Fibroblast of skin of back (primary cell): ENCODE measurements at places on chromosomes 6 and 20.

GRCh38 chr20:46970937-46971630 is 76.4 kb downstream of the EYA2 start:
- DNase-seq, result peak; percentile 90

DNA sequence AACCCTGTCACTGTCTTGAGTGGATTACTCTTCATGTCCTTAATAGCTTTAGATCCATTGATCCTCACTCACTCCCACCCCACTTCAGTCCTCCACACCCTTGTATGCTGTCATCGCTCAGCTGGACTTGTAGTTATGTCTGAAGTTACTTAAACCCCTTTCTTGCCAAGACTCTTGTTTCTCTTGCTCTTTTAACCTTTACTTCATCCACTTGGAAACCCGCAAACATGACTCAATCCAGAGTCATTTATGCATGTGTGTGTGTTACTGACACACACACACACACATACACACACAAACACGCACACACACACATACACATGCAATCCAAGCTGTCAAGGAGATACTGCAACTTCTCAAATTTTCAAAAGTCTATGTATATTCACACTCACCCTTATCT is 341.8 kb downstream of the SYNE1 start:
- DNase-seq, result peak; percentile 35

DNA sequence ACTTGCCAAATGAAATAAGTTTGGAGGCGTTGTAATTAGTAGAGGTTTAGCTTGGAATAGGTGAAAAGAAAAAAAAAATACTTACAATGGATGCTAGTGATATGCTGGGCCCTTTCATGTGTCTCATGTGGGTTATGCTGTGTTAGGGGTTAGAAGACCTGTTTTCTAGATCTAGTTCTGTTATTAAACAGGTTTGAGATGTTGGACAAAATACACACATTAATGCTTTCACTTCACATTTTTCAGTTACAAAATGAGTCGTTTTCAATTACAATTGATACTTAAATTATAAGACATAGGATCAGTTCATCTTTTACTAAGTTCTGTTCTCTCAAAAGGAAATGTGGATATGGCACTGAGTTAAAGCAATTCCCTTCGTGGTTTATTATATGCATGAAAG is 509.8 kb downstream of the EPM2A start:
- no peak for DNase-seq

- DNase-seq, result no peak
Observed at GRCh38 chr6:170129691-170130171, 161.1 kb downstream of the DLL1 start.

DNA sequence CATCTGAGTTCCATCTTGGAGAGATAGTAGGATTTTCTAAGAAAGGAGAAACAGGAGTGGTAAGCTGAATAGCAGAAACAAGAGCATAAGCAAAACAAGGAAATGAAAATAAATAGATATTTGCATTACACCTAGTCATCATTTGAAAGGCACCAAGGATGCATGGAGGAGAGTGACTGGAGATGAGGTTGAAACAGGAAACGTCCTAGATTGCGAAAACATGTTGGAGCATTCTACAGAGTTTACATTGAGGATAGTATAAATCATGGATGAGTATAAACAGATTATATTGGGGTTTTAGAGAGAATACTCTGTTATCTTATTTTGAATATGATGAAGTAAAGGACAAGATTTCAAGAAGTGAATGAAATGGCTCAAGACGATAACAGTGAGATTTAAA is 507.3 kb downstream of the EYS start:
- no peak for DNase-seq

- peak; percentile 51 for DNase-seq
Observed at GRCh38 chr20:57600320-57601210, 19.7 kb downstream of the ZBP1 start.

GRCh38 chr6:152309648-152310047 is 327.5 kb downstream of the SYNE1 start:
- DNase-seq, result no peak

DNA sequence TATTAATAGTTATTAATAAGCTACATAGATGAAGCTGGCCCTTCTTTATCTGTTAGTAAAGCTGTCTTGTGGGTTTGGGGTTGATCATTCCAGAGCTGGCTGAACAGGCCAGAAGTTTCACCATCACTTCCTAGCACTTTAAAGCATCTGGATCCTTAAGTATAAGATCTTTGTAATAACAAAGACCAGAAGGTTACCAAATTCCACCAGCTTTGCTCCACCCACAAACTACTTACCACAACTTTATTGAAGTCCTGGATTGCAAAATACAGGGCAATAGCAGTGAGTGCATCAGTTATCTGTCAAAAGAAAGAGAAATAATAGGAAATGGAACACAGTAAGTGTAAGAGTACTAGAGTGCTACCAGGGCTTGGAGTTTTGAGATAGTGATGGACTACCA is 33.0 kb downstream of the PIGU start:
- DNase-seq, result no peak

DNA sequence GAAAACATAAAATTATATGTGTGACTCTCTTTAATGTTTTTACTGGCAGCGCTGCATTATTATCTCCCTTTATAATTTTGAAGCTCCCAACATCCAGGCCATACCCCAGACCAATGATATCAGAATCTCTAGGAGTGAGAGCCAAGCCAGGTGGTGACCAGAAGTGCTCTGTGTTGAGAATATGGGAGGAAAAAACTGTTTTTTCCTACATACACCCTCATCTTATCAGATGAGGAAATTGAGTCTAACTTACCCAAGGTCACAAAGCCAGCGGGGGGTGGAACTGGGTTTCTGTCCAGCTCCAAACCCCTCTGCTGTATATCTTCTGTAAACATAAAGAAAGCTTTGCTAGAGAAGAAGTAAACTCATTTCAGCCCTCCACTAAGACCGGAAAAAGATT is 42.5 kb downstream of the LY86 start:
- no peak for DNase-seq

GRCh38 chr6:55853008-55854001 is 22.1 kb downstream of the BMP5 start:
- DNase-seq, result no peak

DNA sequence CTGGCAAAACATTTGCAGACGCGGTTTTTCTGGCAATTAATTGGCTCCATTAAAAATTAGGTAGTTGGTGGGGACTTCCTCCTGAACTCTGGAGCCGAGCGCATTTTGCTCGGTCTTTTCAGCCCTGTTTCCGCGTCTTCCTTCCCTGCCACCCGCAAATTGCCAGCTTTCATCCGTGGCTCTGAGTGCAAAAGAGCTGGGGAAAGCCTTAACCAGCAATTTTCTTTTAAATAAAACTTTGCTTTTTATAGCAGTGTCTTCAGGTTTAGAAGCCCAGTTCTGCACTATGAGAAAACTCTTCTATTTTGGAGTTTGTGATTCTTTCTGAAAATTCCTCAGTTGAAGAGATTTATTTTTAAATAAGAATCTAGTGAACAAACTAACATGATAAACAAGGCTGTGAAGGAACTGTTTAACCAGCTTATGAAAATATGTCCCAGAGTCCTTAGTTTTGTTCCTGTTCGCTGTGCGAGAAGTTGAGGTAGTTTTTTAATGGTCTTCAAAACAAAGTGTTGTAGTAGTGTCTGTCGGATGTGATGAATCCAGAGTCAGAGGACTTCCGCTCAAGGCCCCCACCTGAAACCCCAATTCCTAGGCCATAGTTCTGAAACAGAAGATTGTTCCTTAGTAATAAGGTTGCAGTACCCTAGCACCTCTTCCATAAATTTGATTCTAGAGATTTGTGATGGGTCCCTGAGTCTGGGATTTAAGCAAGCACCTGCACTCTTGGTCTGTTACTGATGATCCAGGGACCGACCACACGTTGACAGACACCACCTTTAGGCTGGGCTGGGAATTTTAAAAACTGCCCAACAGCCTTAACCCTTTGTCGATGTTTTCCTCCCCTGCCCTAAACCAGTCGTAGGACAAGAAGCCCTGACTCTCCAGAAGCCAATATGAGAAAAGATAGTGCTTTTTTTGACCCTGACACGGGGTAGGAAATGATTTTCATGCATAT is 950 bp downstream of the KCTD20 start:
- no peak for DNase-seq

DNA sequence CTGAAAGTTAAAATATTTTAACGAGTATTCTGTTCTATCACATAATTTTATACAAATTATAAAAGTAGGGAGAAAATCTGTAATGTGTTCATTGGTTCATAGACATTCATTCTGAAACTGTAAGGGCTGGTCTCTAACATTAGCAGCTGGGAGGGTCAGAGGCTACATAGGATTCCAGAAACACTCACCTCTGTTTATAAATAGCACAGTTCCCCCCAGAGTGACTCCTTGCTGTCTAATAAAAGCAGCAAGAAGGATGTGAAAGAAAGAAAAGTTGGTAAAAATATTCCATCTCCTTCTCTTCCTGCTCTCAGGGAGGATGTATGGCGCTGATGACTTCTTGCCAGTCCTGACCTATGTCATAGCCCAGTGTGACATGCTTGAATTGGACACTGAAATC is 25.3 kb upstream of the NAA20 start:
- DNase-seq, result no peak

- DNase-seq, result no peak
Observed at GRCh38 chr6:7119272-7119801, 11.6 kb downstream of the RREB1 start.

DNA sequence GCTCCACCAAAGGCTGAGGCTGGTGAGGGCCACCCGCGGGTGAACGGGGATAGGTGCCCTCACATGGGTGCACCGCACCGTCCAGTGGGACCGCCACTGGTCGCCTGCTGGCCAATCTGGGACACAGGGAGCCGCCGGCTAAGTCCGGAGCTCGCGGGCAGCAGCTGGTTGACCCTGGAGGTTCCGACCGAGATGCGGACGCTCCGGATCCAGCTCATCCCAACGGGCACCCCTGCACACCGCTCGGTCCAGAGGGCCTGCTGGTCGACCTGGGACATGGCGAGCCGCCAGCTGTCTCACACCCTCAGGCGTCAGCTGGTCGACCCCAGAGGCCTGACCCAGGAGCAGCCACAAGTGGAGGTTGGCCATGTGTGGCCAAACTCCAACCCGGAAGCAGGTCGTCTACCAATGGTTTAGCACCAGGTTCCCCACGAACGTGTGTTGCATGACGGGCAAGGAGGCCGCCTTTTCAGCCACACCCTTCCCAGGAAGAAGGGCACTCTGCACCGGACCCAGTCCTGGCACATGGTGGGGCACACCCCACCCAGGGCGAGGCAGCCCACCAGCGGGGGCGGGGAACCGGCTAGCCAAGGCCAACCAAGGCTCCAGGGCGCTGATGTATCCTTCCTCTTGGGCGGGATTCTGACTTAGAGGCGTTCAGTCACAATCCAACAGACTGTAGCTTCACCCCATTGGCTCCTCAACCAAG is 746.0 kb upstream of the DEFB115 start:
- no peak for DNase-seq

DNA sequence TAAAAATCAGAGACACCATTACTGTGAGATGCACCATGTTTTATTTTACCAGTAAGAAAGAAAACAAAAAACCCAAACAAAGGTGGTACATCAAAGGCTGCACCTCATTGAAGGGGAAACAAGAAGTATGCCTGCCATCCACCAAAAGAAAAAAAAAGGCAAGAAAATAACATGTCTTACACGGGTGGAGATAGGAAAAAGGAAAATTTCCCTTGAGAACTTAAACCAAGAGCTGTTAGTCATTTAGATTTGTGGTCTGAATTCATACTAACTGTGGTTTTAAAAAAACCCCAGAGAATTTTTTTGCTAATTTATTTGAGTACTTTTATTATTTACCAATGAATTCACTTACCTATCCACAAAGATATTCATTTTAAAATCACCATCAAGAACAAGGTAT is 144.0 kb downstream of the LRRC1 start:
- peak; percentile 43 for DNase-seq

GRCh38 chr6:169880516-169880915 is 129.1 kb downstream of the ERMARD start:
- DNase-seq, result no peak

- DNase-seq, result no peak
Observed at GRCh38 chr20:17685168-17685567, 3.1 kb upstream of the RRBP1 start.

DNA sequence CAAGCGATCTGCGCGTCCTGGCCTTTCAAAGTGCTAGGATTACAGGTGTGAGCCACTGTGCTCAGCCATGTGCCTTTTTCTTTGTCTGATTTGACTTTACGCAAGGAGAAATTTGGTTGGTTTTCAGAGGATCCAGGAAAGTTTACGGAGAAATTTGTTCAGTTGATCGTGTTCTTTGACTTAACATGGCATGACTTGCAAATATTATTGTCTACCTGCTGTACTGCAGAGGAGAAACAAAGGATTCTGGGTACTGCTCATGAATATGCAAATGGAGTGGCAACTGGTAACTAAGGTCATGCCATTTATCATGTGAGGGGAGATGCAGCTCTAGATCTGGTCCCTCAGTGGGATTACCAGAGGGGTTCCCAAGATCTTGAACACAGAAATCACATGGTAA is 68.8 kb upstream of the CHD6 start:
- DNase-seq, result no peak

- DNase-seq, result no peak
Observed at GRCh38 chr20:1883986-1884385, 11.2 kb upstream of the SIRPA start.

DNA sequence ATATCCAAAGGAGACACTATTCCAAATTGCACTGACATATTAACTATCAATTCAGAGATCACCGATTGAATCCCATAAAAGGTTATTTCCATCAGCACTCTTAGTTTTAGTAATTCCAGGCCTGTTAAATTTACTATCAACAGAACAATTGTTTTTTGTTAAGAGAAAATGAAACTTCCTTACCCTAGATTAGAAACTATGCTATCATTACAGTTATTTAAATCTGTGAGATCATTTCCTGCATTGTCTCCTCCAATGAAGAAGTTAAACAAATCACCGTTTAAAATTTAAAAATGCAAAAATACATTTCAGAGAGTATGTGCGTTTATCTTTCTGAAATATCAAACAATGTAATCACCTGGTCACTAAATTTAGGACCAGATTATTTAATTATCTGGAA is 57.5 kb downstream of the HIVEP2 start:
- no peak for DNase-seq

DNA sequence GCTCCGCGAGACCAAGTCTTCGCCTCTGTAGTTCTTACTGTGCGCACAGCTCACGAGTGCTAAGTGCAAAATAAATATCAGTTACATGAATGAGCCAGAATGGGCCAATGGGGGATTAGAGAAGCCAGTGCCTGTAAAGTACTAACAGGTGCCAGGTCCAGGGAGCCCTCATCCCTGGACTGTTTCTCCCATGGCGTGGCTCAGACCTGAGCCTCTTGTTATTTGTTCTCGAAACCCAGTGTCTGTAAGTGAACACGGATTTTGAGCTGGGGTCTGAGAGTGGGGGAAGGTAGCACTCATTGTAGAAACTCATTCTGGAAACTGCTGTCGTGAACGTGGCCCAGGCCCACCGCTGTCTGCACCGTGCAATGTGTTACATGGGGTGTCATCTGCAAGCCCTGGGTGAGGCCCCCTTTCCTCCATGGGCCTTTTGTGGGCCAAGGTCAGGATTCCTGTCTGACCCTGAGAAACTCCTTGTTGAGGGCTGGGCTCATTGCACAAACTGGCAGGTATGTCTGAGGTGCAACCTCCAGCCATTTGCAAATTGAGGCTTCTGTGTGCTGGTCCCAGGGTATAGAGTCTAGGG is 154.7 kb downstream of the SYCP2 start:
- no peak for DNase-seq

- peak; percentile 78 for DNase-seq
Observed at GRCh38 chr6:101830501-101831031, 437.1 kb downstream of the GRIK2 start.

GRCh38 chr6:121302882-121303281 is 31.4 kb downstream of the TBC1D32 start:
- no peak for DNase-seq

GRCh38 chr20:59120491-59120890 is 43.1 kb upstream of the ZNF831 start:
- no peak for DNase-seq
